Hematopoietic multipotent progenitor cell treated with erythropoietin and hydrocortisone succinate and interleukin-3 and kit ligand, for 6 days (in vitro differentiated cells): ENCODE measurements at places on chromosomes 13 and 19.

GRCh38 chr13:47679401-47679800 is 321.7 kb downstream of the SUCLA2 start:
- DNase-seq: no peak

GRCh38 chr13:110454956-110455355 is 106.6 kb downstream of the RAB20 start:
- no peak for DNase-seq

DNA sequence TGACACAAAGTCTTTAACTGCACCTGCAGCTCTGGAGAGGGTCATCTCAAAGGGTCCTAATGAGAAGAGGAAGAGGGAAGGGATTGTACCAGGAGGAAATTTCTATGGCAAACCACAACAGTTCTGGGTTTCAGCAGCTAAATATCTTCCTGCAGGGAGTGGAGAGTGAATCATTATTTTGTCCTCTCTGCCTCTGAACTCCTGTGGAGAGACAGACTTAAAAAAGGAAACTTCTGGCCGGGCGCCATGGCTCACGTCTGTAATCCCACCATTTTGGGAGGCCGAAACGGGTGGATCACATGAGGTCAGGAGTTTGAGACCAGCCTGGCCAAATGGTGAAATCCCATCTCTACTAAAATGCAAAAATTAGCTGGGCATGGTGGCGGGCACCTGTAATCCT is 16.9 kb upstream of the C1QTNF9 start:
- no peak for DNase-seq

- DNase-seq: peak; percentile 30
Observed at GRCh38 chr13:77699059-77699680, 1.7 kb downstream of the SLAIN1 start.

DNA sequence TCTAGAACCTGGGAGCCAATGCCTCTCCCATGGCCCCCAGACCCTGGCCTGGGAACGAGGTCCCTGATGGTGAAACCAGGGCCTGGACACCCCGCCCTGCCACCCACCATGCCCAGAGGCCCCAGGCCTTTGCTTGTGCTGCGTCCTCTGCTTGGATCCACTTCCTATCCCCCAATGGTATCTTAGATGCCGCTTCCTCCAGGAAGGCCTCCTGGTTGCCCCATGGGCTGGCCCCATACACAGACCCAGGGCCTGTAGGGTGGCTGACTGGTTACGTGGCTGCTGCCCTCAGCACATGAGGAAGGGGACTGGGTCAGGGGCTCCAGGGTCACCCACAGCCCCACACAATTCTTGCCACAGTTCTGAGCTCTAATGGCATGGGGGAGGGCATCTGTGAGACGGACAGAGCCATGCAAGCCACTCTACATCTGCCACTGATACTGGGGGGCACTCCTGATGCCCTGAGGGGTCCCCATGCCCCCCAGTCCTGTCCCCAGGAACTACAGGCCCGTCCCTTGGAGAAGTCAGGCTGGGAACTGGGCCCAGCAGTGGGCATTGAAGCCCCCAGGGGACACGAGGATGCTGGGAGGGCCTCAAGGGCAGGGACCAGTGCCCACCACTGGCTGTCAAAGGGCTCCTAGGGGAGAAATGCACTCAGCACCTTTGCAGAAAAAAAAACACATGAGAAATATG is 5.0 kb downstream of the RPL36 start:
- peak; percentile 17 for DNase-seq

GRCh38 chr19:35805526-35806102 is 7.0 kb downstream of the PRODH2 start:
- DNase-seq: no peak

DNA sequence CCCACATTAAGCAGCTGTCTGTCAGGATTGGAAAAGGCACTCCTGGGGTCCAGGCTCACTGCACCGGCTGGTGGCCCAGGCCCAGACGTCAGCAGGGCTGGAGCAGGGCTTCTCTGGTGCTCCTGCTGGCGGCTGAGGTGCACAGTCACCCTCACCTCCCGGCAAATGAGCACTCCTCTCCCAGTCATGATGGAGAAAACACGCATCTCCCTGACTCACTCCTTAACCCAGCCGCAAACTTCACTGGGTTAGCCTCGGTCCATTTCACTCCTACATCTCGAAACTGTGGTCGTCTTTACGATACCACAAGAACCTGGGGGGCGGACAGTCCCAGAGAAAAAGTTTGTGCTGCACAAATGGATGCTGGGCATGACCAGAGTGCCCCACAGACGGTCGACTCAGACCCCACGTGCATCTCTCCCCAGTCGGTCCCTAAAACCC is 3.3 kb upstream of the RASA3 start:
- DNase-seq: no peak

- no peak for DNase-seq
Observed at GRCh38 chr13:27147530-27148170, 24.0 kb downstream of the USP12 start.

- peak; percentile 70 for DNase-seq
Observed at GRCh38 chr13:79525064-79525857, 44.3 kb downstream of the NDFIP2 start.

- no peak for DNase-seq
Observed at GRCh38 chr13:25899952-25900351, 151.9 kb downstream of the SHISA2 start.

- DNase-seq: no peak
Observed at GRCh38 chr13:86601351-86601750, 802.1 kb upstream of the SLITRK6 start.

DNA sequence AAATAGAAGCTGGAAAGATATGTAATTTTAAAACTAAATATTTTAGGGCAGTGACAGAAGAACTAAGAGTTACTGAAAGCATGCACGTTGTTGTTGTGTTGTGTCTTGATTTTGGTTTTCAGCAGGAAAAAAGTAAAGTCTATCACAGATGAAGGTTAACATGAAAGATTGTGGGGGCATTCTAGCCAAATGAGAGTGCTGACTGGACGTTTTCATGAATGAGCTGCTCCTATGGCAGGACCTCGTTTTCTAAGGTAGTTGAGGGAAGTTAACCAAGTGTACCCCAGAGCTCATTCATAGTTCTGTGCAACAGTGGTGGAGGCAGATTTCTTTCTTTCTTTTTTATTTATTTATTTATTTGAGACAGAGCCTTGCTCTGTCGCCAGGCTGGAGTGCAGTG is 194.6 kb upstream of the IRS2 start:
- no peak for DNase-seq
